ENCODE measurements at places on chromosomes 6 and 20.

DNA sequence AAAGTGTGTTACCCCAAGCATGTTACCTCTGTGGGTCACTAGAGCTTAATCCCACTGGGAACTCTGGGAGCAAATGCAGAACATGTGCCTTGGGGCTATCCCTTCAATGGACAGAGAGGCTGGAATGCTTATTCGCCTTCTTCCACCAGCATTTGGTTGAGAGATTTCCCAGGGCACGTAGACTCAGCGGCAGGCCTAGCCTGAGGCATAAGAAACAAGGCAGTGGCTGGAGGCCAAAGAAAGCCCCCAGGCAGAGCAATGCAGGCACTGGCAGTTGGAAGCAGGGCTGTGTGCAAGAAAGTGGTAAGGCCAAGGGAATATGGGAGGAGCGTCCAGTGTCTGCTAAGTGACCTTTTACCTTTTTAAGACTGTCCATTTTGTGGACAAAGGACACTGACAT, 114.0 kb upstream of the FLRT3 start:
- no peak for DNase-seq

DNA sequence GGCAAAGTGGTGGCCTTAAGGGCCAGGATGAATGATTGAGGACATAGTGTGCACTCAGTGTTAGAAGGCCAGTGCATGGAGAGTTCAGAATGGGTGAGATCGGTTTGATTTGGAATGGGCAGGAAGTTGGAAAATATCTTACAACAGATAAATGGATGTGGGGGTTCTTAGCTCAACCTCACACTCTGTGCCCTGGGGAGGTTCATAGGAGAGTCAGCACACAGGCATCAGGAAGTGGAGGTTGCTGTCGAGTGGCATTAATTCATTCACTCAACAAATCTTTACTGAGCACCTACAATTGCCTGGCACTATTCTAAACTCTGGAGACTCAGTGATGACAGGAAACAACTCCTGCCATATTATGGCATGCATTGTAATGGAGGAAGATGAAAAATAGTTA, 313.7 kb upstream of the SUPT3H start:
- DNase-seq = no peak

GRCh38 chr20:31963889-31964288, 4.1 kb upstream of the XKR7 start:
- no peak for DNase-seq

DNA sequence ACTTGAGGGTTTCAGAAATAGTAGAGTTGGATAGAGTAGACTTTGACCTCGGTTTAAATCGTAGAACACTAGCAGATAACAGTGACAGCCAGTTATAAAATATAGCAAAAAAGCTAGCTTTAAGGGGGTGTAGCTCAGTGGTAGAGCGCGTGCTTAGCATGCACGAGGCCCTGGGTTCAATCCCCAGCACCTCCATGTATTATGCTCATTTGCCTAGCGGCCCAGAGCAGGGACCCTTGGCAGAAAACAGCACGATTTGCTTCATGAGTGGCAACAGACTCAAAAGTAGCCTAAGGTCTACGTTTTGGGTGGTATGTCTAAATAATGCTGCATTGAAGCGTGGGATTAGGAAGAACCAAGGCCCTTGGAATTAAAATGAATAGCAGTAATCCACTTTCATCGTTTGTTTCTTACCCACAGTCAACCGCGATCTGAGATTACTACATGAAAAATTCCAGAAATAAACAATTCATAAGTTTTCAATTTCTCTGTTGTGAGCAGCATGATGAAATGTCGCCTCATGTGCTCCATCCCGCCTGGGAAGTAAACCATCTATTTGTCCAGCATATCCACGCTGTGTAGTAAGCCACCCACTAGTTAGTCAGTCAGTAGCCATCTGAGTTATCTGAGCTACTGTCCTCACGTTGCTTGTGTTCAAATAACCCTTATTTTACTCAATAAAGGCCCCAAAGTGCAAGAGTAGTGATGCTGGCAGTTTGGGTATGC, 184.9 kb downstream of the GPX5 start:
- DNase-seq = no peak

DNA sequence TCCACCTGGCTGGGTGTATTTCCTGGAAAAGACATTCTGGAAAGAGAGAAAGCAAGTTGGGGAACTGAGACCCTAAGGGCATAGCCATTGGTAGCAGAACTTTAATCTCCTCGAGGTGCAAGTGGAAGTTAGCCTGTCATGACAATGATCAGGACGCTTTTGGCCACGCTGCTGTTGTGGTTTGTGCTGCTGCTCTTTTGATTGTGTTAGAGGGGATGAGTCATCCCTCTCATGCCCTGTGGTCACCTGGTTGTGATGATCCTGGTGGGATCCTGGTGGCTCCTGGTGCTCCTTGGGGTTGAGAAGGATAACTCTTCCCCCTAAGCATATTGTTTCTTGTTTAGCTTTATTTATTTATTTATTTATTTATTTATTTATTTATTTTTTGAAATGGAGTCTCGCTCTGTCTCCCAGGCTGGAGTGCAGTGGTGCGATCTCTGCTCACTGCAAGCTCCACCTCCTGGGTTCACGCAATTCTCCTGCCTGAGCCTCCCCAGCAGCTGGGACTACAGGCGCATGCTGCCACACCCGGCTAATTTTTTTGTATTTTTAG, 350.3 kb downstream of the KIF16B start:
- no peak for DNase-seq

DNA sequence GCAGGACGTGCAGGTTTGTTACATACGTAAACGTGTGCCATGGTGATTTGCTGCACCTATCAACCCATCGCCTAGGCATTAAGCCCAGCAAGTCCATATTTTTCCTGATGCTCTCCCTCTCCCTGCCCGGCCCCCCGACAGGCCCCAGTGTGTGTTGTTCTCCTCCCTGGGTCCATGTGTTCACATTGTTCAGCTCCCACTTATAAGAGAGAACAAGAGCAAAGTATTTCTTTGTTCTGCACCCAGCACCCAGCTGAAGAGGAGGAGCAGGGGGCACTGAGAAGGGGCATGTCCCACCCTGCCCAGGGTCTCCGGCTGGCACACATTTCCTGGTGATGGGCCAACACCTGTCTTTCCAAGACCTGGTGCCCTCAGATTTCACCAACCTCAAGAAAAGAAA, 251.1 kb upstream of the ARID1B start:
- no peak for DNase-seq

- no peak for DNase-seq
Observed at GRCh38 chr6:12384357-12384912, 94.3 kb downstream of the EDN1 start.

GRCh38 chr6:12083302-12083701, 71.2 kb downstream of the HIVEP1 start:
- no peak for DNase-seq

DNA sequence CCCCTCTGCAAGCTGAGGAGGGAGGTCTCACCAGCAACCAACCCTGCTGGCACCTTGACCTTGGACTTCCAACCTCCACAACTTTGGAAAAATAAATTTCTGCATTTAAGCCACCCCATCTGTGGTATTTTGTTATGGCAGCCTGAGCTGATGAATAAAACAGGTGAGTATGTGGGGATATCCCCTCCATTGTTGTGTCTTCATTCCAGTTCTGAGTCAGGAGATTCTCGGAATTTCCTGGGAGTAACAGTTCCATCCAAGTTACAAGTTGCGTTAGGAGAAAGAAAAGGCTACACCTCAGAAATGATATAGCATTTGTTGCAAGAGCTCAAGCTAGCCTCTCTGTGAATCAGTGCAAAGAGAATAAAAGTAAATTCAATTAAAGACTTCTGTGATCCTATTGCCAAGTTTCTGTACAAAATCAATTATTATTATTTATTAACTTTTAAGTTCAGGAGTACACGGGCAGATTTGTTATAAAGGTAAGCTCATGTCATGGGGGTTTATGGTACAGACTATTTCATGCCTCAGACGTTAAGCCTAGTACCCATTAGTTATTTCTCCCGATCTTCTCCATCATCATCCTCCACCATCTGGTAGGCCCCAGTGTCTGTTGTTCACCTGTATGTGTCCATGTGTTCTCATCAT, 153.0 kb downstream of the NKAIN2 start:
- no peak for DNase-seq

- no peak for DNase-seq
Observed at GRCh38 chr6:98695091-98695801, 139.1 kb upstream of the POU3F2 start.

- DNase-seq = no peak
Observed at GRCh38 chr6:10759312-10759839, 11.8 kb downstream of the TMEM14B start.

- no peak for DNase-seq
Observed at GRCh38 chr6:165173484-165173883, 135.9 kb downstream of the C6orf118 start.

DNA sequence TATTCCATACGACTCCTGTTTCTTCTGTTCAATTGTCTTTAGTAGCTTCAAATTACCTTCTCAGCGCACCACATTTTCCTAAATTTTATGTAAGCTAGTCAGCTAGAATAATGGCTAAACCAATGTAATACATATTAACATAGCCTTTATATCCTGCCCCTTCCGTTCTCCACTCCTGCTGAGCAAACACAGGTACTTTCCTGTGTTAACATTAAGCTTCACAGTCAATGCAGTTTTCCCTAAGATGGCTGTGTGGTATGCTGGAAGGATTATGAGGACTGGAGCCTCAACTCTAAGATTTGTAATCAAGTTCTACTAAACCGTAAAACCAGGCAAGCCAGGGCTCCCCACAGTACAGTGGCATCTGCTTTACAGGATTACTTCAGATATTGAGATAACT, 29.4 kb downstream of the HTR1B start:
- no peak for DNase-seq

DNA sequence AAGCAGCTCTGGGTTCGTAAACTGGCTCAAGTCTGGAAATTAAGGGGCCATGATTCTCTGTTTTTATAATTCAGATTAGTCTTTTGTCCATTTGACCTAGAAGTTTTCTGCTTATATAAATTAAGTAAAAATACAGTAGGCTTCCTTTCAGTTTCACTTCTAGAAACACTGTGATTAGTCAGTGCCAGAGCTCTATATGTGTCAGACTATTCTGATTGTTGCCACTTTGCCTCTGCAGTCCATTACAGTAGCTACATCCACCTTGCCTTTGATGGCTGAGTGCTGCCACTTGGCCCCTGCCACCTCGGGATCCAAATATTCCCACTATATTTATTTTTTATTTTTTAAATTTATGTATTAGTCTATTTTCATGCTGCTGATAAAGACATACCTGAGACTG, 7.9 kb downstream of the ZC2HC1B start:
- DNase-seq = no peak

DNA sequence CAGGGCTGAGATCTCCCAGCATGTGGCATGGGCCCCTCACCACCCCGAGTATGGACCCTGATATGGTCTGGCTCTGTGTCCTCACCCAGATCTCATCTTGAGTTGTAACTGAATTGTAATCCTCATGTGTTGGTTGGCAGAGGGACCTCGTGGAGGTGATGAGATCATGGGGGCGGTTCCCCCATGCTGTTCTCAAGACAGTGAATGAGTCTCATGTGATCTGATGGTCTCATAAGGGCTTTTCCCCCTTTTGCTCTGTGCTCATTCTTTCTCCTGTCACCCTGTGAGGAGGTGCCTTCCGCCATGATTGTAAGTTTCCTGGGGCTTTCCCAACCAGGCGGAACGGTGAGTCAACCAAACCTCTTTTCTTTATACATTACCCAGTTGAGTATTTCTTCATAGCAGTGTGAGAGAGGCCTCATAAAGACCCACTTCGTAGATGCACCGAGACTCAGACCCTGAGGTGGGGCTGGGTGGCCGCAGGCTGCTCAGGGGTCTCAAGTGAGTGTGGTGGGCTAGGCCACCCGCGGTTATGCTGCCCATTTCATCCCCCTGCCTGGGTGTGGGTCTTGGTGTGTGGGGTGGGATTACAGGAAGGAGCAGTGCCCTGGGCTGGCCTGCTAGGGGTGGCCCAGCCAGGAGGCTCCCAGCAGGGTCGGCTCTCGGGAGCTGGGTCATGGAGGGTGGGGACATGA, 26.2 kb upstream of the GATA5 start:
- peak; percentile 61 for DNase-seq

DNA sequence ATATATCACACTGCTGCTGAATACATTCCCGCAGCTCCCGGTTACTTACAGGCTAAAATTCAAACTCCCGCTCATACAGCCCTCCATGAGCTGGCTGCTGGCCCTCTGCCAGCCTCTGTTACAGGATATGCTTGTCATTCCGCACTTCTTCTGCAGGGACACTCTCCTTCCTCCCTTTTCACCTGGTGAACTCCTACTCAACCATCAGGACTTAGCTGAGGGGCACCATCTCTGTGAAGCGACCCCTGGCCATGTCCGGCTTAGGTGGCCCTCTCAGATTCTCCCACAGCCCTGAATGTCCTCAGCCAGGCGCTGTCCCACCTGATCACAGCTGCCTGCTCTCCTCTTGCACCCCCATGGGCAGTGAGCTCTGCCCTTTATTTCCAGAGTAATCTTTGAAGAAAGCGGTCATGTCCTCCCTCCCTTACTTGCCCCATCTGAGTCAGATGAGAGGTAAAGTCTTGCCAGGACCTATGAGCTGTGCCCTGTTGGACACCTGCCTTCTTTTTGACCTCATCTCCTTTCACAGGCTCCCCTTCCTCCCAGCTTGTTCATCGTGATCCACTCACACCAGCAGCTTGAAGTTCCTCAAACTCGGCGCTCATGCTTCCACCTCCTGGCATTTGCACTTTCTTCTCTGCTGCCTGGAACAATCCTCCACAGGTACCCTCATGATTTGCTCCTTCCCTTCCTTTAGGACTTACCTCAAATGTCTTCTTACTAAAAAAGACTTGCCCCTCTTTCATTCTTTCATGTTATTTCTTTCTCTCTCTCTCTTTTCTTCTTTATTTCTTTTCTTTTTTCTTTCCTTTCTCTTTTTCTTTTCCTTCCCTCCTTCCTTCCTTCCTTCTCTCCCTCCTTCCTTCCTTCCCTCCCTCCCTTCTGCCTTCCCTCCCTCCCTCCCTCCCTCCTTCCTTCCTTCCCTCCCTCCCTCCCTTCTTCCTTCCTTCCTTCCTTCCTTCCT, 5.6 kb downstream of the CYP24A1 start:
- DNase-seq = no peak

DNA sequence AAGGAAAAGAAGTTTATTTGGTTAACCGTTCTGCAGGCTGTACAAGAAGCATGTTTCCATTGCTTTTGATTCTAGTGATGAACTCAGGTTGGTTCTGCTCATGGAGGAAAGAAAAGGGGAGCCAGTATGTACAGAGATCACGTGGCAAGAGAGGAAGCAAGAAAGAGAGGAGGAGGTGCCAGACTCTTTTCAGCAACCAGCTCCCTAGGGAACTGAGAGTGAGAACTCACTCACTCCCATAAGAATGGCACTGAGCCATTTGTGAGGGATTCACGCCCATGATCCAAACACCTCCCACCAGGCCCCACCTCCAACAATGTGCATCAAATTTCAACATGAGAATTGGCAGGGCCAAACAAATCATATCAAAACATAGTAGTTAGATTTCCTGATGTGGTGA, 649.1 kb downstream of the EPM2A start:
- DNase-seq = no peak

GRCh38 chr20:59579404-59580145, 24.8 kb upstream of the PHACTR3 start:
- no peak for DNase-seq

- no peak for DNase-seq
Observed at GRCh38 chr6:168222115-168223043, 97.2 kb downstream of the DACT2 start.

GRCh38 chr20:9276966-9277468, 208.1 kb downstream of the PLCB4 start:
- DNase-seq = no peak

- DNase-seq = no peak
Observed at GRCh38 chr6:14467591-14467990, 350.0 kb downstream of the CD83 start.

- DNase-seq = no peak
Observed at GRCh38 chr20:57894522-57894921, 184.7 kb upstream of the PMEPA1 start.
